ENCODE measurements at places on chromosomes 1 and 21.

DNA sequence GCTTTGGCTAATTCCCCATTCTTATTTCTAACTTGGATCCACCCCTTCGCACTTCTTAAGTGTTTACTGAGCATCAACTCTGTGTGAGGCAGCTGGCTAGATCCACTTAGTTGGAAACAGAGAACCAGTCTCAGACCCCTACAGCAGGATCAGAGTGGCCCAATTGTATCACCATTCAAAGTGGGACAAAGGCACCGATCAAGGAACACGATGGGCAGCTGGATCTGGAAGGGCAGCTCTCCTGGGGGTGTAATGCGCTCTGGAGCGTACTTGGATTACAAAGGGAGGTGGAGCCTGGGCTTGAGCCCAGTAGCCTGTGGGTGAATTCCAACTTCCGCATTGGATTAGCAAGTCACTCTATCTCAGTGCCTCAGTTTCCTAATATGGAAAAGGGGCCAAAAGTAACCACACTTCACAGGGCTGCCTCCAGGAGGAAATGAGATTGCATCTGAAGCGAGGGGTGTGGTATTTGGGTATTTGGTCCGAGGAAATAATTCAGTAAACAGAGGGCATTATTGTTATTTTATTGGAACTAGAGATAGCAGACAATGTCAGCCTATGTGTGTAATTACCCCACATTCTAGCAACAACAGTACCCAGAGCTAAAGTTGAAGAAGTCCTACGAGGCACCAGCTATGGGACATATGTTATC lies 11.9 kb downstream of the ECE1 start:
- no peak for DNase-seq

DNA sequence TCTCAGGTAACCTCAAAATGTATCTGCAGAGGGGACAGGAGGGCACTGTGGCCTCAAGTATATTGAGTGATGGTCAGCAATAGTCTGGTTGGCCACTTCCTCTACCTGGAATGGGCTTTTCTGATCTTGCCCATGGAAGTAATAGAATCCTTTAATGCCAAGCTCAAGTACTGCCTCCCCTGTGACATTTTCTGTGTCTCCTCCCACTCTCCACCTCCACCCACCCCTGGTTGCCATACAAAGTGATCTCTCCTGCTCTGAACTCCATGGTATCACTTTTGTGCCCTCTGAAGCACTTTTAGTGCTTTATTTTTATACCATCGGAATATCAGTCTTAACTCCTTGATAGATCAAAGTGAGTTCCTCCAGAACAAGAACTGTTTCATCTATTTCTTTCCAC lies 9.2 kb upstream of the NOS1AP start:
- no peak for DNase-seq

DNA sequence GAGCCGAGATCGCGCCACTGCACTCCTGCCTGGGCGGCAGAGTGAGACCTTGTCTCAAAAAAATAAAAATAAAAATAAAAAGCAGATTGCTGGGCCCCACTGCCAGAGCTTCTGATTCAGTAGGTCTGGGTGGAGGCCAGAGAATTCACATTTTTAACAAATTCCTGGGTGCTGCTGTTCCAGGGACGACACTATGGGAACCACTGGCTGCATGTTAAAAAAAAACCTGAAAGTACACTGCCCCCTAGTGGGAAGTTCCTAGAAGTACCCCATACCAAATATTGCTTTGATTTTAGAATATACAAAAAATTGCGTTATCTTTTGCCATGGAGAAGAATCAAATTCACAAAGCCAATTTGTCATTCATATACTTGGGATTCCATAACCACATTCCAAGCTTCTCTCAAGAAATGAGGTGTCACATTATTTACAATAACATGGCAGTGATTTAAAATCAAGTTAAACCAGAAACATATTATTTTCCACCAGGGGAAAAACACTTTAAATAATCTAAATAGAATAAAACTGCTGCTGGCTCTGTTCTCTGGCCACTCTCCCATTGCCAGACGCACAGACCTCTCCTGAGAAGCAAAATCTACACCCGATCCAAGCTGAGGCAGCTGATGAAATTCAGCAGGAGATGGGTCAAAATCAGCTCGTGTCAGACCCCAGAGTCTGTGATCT lies 27.4 kb downstream of the SYF2 start:
- no peak for DNase-seq

DNA sequence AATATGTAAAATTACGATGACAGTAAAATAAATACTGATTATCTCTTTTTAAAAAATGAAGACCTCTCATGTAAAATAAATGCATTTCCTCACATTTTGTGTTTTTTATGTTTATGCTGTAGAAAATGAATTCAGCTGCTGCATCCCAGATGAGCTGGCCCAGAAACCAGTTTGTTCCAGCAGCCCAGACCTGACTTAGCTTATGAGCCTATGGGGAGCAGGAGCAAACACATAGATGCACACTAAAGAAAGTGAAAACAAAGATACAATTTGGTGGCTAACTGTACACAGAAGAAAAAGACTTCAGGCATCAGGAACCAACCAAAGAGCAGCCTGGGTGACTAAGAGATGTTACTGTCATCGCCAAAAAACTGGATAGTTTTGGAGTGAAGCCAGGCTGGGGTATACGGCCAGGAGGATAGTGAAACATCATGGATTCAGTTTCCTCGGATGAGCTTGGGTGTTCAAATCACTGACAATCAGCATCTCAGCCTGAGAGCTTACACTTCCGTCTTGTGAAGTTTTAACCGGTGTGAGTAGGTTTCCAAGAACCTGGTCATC lies 113.9 kb upstream of the BACE2 start:
- no peak for DNase-seq

DNA sequence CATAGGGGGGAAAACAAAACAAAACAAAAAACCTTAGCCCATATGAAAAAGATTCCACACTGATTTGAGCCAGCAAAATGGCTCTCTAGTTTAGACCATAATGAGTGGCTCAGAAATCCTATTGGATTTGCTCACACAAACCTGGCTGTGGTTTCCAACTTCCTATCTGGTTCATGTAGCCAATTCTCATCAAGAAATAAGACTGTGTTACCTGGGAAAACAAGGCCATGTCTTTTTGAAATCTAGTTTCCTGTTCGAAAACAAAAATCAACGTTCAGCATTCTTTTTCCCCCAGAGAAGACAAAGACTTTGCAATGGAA lies 69.2 kb downstream of the TBX15 start:
- no peak for DNase-seq

GRCh38 chr21:37561941-37562919 lies 195.7 kb downstream of the DYRK1A start:
- no peak for DNase-seq

DNA sequence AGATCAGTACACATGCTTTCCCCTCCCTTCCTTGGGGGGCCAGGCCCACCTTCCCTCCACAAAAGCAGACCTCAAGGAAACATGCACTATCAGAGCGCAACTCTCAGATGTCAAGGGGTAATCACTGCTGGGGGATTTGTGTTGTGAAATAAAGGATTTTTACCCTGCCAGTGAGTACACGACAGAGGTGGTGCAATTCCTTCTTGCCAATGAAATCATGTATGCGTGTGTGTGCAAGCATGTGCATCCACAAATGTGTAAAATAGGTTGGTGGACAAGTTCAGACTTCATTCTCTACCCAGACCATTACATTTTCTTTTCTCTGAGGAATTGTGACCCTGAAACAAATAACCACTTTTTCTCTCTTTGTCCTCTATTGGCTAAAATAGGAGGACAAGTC lies 9.8 kb upstream of the NOS1AP start:
- no peak for DNase-seq

- no peak for DNase-seq
Observed at GRCh38 chr1:168468042-168468809, 75.6 kb downstream of the XCL2 start.

DNA sequence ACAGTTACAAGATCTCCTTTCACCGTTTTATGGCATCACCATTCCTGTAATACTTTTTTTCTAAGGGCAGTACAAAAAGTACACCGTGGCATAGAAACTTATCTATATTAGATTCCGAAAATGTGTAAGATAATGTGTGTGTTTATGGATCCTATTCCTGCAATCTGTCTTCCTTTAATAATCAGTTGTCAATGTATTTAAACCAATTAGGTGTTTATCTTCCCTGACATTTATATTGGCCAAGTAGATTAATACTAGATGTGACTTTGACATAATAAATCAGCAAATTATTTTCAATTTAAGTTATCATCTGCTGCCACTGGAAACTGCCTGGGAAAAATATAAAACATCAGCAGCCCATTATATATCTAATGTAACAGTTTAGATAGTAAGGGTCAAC lies 770.3 kb upstream of the ADGRL2 start:
- no peak for DNase-seq

DNA sequence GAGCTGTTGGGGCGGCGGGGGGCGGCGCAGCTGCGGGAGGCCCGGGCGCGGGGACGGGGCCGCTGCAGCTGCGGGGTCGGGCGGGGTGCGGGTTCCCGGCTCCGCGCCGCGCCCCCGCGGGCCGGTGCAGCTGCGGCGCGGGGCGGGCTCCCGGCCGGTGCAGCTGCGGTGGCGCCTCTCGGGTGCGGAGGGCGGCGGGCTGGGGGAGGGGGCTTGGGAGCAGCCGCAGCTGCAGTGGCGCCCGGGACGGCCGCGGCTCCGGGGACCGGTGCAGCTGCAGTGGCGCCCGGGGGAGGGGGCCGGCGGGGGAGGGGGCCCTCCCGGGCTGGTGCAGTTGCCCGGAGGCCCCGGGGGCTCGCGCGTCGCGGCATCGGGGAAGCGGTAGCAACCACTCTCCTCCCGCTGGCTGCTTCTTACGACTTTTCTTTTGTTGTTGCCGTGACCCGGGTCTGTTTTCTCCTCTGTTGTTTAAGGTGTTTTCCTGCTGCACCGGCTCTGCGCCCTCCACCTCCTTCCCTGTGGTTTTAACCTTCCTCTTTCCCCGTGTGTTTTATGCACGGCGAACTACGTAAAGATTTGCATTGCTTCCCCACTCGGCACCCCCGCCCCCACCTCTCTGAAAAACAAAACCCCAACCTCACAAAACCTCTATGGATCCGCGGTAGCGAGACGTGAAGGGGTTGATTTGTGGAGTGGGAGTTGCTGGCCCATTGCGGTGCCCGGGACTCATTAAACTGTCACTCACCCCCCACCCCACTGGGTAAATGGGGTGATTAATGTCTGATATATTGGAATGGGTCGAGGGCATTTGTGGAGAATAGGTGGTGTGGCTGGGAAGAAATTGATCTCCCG lies 1.7 kb upstream of the ZBTB18 start:
- DNase-seq = no peak

DNA sequence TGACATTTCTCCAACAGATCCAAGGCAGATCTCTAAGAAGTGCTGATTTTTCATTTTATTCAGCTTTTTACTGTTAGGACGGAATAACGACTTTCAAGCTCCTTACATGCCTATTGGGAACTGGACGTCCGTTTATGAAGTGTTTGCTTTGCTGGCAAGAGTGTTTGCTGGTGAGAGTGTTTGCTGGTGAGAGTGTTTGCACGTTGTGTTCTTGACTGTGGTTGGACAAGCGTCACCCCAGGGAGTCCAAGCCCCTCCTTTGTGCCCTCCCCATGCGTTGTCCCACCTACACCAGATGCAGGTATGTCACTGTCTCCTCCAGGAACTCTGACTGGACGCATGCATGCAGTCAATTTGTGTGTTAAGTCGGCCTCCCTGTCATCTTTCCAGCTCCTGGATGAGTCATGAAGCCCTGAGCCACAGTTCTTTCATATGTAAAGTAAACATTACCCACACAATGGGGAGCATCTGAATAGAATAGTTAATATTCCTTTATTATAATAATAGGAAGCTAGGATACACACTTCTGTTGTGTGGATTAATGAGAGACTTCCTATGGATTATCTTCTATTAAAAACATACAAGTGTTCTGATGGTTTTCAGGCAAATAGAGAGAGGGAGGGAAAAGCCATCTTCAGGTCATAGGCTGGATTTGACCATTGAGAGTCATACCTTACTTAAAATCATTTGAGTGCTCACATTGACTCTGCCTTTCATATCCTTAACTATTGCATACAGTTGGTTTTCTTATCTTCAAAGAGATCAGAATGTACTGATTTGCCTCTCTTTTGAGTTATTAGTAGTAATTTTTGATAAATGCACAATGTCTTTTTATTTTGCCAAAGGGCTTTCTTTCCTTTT lies 119.2 kb downstream of the GALNT2 start:
- DNase-seq = no peak

DNA sequence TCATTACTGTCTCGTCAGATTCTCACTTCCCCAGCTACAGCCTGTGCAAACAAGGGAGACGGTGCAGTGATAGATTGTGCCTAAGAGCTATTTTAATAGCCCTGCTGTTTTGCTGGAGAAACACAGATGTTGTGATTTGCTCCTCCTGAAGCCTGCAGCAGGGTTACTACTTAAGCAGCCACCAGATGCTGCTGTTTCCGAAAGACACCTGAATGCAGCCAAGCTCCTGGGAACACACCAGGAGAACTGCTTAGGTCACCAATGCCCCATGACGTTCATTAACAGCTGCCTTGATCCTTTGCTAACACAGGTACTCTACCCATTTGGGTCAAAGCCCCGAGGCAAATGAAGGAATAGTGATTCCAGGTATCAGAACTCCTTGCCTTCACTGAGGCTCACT lies 411.8 kb upstream of the DAB1 start:
- no peak for DNase-seq

GRCh38 chr1:211896958-211897357 lies 66.4 kb upstream of the LPGAT1 start:
- no peak for DNase-seq

DNA sequence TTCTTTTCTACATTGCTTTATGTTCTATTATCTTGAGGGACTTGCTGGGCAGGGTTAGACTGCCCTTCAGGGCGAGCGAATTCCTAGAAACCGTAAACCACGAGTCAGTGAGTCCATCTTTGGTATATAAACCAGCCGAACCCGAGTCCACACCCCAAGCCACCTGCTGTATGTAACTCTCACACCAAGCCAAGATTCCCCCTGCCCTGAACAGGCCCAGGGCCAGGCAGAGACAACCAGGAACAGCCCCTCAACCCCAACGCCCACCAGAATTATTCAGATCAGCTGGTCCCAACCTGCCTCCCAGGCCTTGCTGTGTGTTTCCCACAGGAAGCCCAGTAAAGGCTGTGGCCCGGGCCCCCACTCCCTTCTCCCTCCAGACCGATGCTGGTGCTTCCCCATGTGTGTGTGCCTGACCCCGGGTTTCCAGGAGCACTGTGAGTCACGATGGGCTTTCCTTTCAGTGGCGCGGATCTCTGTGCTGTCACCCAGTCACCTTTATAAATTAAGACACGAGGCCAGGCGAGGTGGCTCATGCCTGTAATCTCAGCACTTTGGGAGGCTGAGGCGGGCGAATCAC lies 17.1 kb downstream of the KIF17 start:
- no peak for DNase-seq

DNA sequence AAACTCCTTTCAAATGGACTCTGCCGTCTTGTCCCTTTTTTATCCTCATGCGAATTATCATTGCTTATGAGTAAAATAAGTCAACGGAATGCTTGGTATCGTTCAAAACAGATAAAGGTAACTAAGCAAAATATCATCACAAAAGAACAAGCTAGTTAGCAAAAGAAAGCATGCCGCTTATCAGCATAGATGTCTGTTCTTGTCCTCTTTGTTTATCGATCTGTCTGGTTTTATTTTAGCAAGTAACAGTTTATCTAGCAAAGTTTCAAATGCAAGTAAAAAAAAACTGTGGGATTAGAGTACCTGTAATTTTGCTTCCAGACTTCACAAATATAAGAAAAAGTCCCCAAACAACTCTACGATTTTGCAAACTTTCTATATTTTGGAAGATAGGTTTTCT lies 561.5 kb downstream of the USP25 start:
- DNase-seq = no peak
